Omental fat pad (tissue), 4 donors: ENCODE measurements at places on chromosomes 3 and 15. TPM values are rescaled to one million over a fixed set of nuclear protein-coding genes. Genes with fewer than 3 reads are reported as not detected.

Gene ALPK3
- 7.7 TPM for total RNA-seq

Gene POLR2H
- total RNA-seq, result 83.0 TPM

Gene CRYGS
- total RNA-seq, result 3.1 TPM

Gene TEX55
- not detected for total RNA-seq

Gene RAB5A
- 94.7 TPM for total RNA-seq

Gene NR2E3
- not detected for total RNA-seq

Gene APBA2
- total RNA-seq, result 0.93 TPM

Gene CYP1A1
- total RNA-seq, result not detected

Gene CHDH
- total RNA-seq, result 2.6 TPM

Gene CXCR6
- 14.7 TPM for total RNA-seq

Gene DPH3
- total RNA-seq, result 30.6 TPM
